ENCODE measurements at places on chromosomes 13 and 19. TPM values are rescaled to one million over a fixed set of nuclear protein-coding genes. Genes with fewer than 3 reads are reported as not detected.

FFAR3 gene
- not detected for total RNA-seq

KIR3DL1 gene
- total RNA-seq, result not detected

RYR1 gene
- 231 TPM for total RNA-seq

- DNase-seq, result no peak
Measured at GRCh38 chr13:79781829-79782540, 301.0 kb downstream of the NDFIP2 start.

DNA sequence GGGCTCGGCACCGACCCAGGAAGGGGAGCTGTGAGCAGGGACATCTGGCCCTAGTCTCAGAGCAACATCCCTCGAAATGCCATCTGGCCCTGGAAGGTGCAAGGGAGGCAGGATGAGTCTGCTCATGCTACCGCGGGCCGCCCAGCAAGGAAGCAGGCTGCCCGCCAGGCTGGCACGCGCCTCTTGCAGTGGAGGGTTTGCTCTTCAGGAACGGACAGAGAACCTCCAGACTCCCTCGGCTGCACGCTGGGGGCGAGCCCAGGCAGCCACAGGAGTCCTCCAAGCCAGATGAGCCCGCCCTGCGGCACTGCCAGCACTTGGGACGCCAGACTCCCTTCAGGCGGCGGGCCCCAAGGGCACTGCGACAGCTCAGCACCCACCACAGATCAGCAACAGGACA, 10.1 kb upstream of the ATP8B3 start:
- DNase-seq, result no peak

DNA sequence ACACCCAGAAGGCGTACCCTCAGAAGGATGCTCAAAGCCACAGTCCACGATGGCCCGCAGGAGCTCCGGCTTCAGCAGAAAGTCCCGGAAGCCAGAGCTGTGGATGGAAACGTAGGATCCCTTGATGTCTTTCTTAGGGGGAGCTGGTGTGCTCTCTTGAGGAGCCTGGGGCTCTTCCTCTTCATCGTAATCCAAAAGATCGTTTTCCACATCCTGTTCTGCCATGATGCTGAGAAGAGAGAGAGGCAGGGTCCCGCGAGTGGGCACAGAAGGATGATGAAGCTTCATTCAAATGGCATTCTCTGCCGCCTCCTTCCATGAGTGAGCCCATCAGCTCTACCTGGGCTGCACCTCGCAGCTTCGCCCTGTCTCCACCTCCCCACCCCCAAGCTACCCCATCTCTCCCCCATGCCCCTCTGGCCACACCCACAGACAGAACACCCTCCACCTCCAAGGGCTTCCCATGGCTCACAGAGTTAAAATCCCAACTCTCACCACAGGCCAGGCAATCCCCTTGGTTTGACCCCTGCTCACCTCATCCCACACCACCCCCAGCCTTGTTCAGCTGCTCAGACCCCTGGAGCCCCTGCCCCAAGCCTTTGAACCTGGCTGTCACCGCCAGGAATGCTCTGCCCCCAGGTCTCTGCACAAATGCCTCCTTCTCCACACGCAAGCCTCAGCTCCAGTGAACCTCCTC, 6.0 kb downstream of the DDX39A start:
- no peak for DNase-seq

DNA sequence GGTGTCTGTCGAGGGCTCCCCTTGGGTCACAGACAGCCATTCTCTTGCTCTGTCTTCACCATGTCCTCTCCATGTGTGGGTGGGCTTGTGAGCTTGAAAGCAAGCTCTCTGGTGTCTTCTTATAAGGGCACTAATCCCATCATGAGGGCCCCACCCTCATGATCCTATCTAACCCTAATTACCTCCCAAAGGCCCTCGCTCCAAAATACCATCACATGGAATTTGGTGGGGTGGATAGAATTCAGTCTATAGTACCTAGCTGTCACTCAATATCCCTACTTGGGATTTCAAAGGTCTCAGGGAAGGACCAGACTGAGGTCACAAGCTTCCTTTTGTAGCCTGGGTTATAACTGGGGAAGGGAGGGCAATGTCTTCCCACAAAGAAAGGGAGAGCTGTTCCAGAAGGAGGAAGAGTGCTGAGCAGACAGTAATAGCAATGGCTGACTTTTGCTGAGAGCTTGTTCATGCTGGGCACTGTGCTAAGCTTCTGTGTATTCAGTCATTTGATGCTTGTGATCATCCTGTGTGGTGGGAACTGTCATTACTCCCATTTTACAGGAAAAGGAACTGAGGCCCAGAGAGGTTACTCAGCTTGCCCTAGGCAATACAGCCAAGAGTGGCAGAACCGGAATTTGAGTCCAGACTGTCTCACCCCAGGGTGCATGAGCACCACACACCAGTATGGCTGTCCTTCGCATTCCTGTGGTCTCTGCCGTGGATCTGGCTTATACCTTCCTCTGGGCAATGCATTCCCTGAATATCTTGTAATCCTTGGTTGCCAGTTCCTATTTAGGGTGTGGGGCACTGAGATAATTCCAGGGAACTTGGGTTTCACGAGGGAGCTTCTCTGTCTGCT, 8.2 kb downstream of the FXYD5 start:
- DNase-seq, result no peak

DNA sequence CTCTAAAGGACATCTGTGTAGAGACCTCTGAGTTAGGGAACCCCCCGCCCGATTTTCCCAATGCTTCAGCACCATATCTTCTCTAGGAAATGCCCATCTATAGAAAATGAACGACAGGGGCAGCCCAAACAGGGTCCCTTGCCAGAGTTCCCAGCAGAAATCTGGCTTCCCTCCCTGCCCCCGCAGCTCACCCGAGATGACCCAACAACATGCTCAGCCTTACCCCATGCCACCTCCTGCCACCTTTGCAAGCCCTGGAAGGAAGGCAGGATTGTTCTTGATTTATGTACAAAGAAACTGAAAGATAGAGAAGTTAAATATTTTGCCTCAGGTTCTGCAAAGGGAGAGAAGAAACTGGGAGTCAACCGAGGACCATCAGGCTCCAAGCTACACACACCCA, 105.6 kb upstream of the UQCRFS1 start:
- no peak for DNase-seq

DNA sequence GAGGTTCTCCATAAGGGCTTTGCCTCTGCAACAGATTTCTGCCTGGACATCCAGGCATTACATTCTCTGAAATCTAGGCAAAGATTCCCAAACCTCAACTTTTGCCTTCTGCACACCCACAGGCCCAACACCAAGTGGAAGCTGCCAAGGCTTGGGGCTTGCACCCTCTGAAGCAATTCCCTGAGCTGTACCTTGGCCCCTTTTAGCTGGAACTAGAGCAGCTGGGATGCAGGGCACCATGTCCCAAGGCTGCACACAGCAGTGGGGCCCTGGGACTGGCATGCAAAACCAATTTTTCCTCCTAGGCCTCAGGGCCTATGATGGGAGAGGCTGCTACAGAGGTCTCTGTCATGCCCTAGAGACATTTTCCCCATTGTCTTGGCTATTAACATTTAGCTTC, 943.2 kb downstream of the PCDH17 start:
- DNase-seq, result no peak

GRCh38 chr13:90565985-90566713, 781.3 kb upstream of the MIR17HG start:
- DNase-seq, result no peak

DNA sequence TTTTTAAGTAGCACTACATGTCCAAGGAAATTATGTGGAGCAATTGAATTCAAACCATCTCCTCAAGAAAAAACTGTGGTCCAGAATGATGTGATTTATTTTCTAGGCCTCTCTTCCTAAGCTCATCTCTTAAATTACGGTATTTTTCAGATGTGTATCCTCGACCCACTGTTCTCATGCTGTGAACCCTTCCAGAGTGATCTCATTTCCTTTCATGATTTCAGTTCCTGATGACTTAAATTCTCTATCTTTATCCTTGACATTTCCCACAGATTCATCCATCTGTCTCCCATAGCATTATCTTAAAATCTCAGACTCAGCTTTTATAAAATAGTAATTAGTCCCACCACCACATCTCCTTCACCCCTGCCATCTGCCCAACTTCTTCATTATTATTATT, 117.6 kb upstream of the SPRY2 start:
- DNase-seq, result no peak

GRCh38 chr13:41682766-41683165, 225.4 kb downstream of the RGCC start:
- no peak for DNase-seq

DNA sequence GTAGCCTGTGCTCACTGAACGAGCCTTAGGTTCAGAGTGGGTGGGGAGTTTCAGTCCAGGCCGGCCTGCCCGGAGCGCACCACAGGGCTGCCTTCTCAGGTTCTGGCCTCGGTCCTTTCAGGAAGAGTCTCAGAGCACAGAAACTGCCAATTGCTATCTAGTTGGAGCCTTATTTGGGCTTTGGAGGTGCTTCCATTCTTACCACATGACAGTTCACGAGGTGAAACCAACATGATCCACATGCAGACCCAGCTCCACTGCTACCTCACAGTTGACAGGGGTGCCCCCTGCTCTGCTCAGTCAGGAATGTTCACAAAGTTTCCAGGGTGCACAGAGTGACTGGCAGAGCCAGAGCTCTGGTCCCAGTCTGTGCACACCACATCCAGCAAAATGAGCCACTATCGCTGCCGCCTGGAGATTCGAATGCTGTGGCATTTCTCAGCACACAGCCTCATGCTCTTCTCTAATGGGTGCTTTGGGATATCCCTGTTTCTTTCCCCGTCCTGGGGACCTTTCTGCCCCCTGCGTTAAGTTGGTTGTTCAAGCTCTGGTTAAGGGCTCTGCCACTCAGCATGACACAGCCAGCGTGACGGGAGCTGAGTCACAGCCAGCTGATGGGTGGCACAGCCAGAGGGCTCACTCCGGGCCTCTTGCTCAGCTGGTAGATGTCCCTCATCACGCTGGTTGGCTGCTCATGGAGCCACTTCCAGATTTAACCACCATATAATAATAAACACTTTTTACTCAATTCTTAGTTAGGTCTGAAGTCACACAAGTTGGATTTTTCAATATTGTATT, 7.5 kb upstream of the SACS start:
- DNase-seq, result peak; percentile 71

- no peak for DNase-seq
Measured at GRCh38 chr19:7778081-7778480, 15.0 kb downstream of the CLEC4M start.
